Thymus (tissue), 14 donors: ENCODE measurements at places on chromosomes 7 and 10.
A peak's percentile ranks its signal among the peaks of the same experiment; 100 is the strongest.

- no peak for DNase-seq
Observed at GRCh38 chr7:101173752-101174244, 6.3 kb downstream of the NAT16 start.

DNA sequence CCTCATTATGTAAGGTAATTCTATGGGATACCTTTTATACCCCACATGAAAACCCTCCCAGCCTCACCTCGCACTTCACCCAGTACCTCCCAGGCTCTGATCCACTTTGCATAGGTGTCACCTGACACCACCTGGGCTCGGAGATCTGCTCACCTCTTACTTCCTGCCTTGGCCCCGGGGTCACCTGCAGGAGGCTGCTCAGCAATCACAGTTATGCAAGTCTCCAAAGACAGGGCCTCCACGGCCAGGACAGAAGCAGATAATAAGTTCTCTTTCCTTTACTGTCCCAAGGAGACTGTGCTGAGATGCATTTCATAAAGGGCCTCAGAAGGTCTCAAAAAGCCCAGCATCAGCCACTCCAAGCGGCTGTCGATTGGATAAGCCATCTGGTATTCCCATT lies 112.4 kb upstream of the PPP2R2D start:
- DNase-seq: no peak

DNA sequence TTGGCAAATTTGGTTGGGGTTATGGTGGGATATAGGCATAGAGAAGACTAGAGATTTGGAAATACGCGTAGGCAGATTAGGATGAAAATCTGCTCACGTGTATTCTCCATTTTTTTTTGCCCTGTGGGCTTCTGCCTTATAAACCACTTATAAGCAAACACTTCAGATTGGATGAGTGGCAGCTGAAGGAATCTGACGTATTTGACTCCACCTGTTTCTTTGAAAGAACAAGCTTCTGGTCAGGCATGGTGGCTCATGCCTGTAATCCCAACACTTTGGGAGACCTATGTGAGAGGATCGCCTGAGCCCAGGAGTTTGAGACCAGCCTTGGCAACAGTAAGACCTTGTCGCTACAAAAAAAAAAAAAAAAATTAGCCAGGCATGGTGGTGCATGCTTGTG lies 5.1 kb downstream of the STK31 start:
- DNase-seq: no peak

GRCh38 chr7:20240080-20240926 lies 23.1 kb upstream of the MACC1 start:
- DNase-seq: no peak

- DNase-seq: peak; percentile 38
Observed at GRCh38 chr7:96075510-96076349, 246.2 kb downstream of the SLC25A13 start.

- DNase-seq: no peak
Observed at GRCh38 chr10:9577746-9578145, 1439.9 kb upstream of the CELF2 start.

DNA sequence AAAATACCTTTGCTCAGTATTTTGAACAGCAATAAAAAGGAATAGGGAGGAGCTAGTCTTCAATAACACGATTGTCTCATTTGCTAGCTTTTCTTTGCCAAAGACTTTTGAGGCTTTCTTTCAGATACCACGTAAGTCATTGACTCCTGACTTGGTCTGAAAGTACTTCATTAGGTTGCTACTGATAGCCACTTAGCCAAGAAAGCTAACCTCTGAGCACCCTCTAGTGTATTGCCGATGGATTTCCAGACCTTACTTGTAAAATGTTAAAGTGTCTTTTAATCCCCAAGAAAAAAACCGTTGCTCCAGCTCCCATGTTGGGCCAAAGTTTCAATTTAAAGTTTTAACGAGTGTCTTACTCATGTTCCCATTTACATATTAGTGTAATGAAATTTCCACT lies 63.4 kb upstream of the STRIP2 start:
- no peak for DNase-seq

DNA sequence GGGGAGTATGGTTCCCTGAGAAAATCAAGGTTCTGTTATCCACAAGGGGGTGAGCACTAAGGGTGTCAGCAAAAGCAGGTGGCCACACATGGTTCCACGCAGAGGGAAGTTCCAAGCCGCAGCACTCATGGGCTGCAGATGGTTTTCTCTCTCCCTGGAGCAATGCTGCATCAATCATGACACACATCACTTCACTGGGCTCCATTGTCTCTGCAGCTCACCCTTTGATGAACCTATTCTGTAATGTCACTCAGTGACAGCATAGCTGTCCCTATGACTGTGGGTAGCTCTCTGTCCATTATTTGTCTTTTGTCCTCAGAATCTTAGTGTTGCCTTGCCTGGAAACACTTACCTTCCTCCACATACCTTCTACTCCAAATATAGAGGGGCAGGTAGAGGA lies 34.8 kb downstream of the LRRC18 start:
- DNase-seq: no peak

DNA sequence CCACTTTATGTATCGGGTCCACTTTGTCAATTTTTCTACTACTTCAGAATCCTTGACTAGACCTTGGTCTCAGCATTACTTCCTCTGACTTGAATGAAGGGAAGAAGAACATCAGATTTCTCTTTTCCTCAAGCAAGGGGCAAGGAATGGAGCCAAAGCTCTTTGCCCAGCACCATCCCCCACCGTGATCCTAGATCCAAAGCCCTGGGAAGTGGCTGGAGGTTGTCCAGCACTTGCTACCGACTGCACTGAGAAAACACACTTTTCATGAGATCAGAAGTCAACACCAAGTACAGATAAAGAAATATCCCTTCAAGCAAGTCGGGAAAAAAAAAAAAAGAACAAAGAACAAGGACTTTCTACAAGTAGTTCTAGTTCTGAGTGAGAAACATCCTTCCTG lies 102.1 kb upstream of the DDC start:
- no peak for DNase-seq

DNA sequence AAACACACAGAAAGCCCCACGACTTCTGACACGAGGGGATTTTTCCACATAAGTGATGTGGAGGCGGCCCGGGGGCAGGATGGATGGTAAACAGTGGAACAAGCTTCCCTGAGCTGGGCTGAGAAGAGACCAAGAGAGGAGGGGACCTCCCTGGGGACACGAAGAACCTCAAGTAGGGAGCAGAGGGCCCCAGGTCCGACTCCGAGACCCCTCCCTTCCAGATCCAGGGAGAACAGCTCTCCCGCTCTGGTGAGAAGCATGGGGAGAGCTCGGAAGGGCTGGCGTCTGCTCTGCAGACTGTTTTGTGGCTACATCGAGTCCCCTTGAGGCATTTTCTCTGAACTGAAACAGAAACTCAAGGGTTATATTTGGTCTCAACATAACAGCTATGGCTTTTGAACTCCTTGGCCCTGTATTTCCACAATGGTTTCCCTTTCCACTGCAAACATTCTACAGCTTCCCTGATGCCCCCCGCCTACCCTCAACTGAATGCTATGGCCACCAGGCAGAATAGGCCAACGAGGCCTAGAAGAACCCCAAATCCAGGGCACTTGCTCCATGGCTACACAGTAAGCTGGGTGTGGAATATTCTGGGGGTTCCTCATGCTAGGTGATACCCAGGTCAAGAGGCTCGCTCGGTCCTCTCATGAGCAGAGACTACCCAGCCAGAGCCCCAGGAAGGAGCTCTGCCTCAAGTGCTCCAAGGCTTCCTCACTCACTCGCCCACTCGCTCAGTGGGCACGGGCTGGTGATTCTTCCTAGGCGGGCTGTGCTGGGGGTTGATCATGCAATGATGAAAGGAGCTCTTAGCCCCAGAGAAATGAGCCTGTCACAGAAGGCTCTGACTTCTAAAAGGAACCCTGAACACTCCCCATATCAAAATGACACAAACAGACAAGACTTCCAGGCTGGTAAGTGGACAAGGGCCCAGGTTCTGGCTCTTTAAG lies 47.5 kb downstream of the FAM53B start:
- DNase-seq: peak; percentile 72

GRCh38 chr7:89077992-89078391 lies 282.5 kb upstream of the TEX47 start:
- DNase-seq: no peak

DNA sequence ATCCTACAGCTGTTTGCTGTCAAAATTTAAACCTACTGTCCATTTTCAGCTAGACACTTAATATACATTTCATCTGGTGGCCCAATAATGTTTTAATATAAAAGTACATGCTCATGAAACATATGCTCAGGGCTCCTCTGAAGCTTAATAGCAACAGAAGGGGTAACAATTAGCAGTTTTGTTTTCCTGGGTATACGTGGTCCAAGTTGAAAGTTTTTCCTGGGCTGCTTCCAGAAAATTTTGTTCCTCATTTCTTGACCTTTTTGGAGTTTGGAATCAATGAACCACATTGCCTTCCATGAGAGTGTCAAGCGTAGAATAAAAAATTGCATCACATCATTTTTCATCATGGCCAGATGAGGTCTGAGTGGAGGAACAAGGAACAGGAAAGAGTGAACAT lies 537.3 kb upstream of the MGMT start:
- DNase-seq: no peak

DNA sequence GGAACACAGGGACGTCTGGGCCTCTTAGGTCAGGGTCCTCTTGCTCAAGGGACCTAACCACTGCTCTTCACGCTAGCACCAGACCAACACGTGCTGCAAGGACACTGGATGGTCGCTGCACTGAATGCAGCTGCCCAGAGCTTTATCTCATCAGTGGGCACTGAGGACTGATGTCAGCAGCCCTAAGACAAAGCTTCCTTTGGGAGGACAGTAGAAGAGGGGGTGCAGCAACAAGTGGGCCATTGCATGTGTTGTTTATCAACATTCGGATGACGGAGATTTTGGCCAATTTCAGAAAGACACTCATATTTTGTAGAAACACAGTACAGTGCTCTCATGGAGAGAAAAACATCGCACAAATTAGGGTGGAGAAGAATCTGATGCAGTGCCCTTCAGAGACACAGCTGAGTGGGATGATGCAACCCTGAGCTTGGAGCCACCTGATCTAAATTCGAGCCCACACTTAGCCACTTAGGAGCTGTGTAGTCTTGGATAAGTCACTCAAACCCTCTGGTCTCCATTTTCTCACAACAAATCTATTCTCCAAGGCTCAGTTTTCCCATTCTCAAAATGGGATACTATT lies 1.7 kb downstream of the OPALIN start:
- DNase-seq: no peak

GRCh38 chr7:82235713-82236112 lies 207.9 kb downstream of the CACNA2D1 start:
- no peak for DNase-seq

- no peak for DNase-seq
Observed at GRCh38 chr7:16399916-16400892, 21.1 kb downstream of the CRPPA start.

DNA sequence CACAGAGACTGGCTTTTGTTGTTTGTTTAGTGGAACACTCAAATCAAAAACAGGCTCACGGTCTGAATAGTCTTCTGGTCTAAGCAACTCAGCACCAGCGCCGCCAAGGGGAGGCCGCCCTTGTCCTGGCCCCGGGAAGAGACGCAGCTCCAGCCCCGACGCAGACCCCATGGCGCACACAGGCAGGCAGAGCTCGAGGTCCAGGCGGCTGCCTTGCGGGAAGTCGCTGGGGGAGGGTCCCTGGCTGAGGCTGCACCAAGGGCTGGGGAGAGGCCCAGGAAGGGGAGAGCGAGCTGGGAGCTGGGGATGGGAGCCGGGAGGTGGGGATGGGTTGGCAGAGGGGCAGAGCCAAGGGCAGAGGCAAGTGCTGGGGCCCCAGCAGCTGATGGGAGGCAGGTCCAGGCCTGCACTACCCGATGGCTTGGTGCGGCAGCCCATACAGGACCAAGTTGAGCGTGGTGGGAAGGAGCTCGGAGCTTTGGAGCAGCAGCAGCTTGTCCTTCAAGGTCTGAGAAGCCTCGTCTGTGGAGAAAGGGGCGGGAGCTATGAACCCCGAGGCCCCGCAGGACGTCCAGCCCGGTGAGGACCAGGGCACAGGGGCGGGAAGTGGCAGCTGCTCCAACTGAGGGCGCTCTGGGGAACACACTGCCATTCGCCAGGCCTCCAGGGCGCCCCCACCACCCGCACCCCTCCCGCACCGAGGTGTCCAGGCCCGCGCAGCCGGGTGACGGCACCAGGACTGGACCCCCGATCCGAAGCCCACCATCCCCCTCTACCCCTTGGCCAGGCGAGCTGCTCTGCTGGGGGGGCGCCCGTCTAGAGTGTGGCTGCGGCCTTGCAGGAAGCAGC lies 22.7 kb upstream of the NKX6-2 start:
- DNase-seq: no peak

- no peak for DNase-seq
Observed at GRCh38 chr7:27158436-27159265, 2.2 kb upstream of the HOXA7 start.

GRCh38 chr10:4352414-4352961 lies 473.5 kb upstream of the AKR1E2 start:
- no peak for DNase-seq

- no peak for DNase-seq
Observed at GRCh38 chr10:126087153-126087680, 190.9 kb downstream of the FANK1 start.

DNA sequence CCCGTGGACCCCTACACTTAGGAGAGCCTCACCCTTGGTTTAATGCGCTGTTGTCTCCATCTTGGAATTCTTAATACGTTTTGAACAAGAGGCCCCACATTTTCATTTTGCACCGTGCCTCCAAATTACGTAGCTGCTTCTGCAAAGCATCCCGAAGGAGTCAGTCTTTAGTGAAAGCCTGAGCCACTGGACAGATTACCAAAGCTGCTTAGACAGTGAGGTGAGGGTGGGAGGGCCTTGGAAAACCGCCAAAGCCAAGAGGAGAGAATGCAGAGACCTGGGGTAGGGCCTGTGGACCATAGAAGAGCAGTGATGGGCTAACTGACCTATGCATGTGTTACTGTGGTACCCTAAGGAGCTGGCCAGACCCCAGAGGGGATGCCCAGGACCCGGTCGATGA lies 4.2 kb upstream of the TCAF1 start:
- no peak for DNase-seq

- no peak for DNase-seq
Observed at GRCh38 chr10:43190775-43191174, 52.5 kb downstream of the CSGALNACT2 start.

DNA sequence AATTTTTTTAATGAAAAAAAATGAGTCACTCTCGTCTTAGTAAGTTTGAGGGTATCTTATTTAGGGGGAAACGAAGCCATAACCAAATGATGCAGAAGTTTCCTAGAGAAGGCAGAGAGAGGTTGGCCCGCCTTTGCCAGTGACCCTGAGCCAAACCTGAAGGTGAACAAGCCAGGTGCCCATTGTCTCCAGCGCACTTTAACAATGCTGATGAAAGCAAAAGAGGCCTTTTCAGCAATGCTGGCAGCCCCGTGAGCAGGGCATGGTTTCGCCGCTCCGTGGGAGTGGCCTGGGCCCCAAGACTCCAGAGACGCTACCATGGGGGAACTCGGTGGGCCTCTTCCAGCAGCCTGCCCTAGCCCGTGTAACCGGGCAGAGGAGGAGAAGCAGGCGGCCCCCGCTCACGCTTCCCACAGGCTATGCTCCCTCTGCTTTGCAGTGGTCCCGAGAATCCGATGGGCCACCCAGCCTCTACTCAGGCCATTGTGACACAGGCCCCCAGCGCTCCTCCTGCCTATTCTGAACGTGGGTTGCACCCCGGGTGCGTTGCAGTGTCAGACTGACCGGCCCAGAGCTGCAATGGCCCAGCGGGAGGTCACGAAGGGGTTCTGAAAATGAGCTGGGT lies 14.0 kb upstream of the UNCX start:
- no peak for DNase-seq
